NCI-H510A treated with DMSO at 0.1 percent for 48 hours (cell line): ENCODE measurements at places on chromosomes 6 and 20.
A peak's percentile ranks its signal among the peaks of the same experiment; 100 is the strongest.

DNA sequence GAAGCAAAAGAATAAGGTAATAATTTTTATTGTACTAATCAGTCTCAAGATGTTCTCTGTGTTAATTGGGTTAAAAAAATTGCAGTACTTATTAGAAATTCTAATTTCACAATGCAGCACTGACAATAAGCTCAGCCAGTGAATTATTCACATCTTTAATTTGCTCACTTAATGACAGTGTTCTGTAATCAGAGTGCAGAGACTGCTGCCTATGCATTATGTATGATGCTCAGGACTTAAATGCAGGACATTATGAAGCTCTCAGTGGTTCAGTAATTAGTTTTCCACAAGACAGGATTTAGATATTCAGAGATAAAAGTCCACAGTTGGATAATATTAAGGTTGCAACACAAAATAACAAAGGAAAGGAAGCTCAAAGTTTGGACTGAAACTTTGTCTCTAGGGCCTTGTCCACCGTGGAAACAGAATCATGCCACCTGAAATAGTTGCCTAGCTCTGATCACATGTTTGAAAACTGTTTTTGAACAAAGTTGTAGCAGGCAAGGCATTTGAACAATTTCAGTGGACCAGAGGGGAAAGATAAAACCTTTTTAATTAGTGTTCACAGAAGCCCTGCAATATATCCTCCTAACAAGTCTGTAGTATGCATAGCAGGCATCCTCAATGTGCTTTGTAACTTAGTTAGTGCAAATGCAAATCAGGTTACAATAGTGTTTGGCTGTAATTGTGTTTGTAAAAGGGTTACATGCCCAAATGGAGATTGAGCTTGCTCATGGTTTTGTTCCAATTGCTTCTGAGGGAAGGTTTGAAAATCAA is 23.7 kb upstream of the MMS22L start:
- DNase-seq: no peak

GRCh38 chr6:169589293-169589692 is 112.5 kb downstream of the WDR27 start:
- DNase-seq: peak; percentile 1

GRCh38 chr6:127146932-127147331 is 28.5 kb downstream of the RSPO3 start:
- DNase-seq: no peak

- DNase-seq: no peak
These were observed 153.6 kb upstream of the SHLD1 start for GRCh38 chr20:5596401-5597193.

DNA sequence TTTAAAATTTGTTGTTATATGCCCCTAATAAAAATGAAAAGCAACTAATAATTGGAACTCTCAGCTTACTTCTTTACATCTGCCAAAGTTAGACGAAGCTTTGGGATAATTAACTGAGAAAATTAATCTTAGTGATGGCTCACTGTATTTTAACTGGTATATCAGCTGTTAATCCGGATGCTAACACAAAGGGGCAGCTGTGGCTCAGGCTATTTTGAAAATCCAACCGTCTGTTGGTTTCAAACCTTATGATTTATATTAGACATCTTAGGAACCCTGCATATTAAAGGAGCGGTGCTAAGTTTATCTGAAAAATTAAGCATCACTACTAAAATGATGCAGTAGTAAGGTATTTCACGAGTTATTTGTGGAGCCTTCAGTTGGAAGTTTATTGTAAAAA is 96.6 kb downstream of the AKAP7 start:
- no peak for DNase-seq

- DNase-seq: no peak
These were observed 23.8 kb downstream of the HLA-F start for GRCh38 chr6:29746846-29747687.

- peak; percentile 27 for DNase-seq
These were observed 23.8 kb upstream of the SMOC2 start for GRCh38 chr6:168417191-168417590.

DNA sequence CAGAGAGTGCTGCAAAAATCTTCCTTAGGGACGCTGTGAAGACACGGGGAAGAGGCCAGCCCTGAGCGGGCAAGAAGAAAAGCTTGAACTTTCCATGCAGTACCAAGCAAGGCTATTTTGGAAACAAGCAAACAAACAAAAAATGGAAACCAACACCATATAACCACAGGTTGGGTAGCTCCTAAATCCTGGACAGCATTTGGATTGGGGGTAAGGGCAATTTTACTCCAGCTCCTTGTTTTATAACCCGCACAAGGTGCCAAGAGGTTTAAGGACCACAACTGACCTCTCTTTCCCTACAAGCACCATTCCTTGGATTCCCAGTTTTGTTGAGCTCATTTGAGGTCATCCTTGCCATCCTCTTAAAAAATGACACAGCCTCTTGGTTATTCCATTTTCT is 31.4 kb upstream of the SMIM29 start:
- no peak for DNase-seq

DNA sequence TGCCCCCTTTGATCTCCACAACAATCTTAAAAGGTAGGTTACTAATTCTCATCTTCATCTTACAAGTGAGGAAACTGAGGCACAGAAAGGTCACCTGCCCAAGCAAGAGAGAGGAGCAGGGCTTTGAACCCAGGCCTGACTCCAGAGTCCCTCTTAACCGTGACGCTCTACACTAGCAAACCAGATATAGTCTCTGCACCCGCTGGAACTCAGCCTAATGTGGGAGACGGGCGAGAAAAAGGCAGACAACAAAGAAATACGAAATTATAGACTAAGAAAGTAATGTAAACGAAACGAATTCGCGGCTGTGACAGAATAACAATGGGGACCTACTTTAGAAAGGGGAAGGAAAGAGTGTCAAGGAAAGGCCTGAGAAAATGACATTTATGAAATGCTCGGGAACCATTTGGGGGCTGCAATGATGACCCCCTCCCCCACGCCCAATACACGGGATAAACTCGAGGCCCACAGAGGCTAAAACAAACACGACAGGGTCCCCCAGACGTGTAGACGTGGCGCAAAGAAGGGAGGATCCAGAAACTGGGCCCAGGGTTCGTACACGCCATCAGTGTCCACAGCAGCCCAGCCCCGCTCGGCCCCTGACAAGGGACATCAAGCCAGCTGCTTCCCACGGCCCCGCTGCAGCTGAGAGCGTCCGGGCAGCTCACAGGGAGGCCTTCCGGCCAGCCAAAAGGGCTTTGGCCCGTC is 637 bp downstream of the TRPC4AP start:
- no peak for DNase-seq
